ENCODE measurements at places on chromosomes 1 and 21.
A peak's percentile ranks its signal among the peaks of the same experiment; 100 is the strongest.

DNA sequence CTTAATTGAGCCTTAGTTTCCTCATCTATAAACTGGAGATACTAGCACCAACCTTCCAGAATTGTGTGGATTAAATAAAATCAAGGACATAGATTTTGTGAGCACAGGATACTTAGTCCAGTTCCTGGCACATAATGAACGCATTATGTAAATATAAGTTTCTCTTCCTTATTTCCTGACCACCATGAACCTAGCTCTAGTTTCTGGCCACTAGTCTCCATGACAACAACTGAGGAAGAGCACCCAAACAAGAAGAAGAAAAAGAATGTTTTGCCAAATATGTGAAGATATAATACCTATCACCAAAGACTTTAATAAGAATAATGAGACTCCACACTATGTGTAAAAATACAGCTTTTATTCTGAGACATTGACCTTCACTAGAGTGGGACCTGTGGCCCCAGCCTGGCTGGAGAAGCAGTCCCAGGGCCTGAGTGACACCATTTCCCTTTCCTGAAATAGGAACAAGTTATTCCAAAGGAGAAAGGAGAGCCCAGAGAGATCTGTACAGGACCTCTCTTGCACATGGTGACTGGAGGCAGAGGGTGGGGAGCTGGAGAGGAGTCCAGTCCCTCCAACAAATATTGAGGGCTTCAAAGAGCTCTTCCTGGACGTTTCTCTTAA lies 940 bp upstream of the USF1 start:
- no peak for DNase-seq

GRCh38 chr1:176466514-176466913 lies 3.5 kb downstream of the PAPPA2 start:
- peak; percentile 46 for DNase-seq

DNA sequence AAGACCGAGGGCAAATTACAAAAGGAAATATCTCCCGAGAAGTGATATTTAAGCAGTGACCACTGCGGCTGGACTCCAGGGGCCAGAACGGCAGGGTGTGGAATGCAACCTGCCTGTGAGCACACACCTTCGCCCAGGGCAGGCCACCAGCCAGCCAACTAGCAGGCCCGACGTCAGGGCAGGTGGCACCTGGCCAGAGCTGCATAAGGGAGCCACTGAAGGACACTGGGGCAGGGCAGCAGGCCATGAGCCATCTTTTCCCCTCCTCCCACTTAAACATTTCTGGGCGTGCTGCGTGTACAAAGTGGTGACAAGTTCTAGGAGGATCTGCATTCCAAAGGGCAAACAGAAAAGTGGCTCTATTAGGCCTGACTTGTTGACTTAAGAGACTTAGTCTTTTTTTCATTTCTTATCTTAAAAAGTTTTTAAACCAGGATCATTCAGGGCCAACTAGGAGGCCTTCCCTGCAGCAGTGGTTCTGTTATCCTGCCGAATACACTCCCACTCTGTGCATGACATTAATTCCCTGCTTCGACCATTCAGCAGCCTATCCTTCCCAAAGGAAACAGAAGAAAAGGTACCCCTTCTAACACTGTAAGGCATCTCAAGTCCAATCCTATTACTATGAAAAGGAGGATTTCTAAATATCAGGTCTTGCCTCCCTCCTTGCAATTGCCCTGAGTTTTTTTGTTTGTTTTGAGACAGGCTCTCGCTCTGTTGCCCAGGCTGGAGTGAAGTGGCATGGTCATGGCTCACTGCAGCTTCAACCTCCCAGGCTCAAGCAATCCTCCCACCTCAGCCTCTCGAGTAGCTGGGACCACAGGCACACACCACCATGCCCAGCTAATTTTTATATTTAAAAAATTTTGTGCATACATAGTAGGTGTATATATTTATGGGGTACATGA lies 96.3 kb downstream of the BCAR3 start:
- no peak for DNase-seq

DNA sequence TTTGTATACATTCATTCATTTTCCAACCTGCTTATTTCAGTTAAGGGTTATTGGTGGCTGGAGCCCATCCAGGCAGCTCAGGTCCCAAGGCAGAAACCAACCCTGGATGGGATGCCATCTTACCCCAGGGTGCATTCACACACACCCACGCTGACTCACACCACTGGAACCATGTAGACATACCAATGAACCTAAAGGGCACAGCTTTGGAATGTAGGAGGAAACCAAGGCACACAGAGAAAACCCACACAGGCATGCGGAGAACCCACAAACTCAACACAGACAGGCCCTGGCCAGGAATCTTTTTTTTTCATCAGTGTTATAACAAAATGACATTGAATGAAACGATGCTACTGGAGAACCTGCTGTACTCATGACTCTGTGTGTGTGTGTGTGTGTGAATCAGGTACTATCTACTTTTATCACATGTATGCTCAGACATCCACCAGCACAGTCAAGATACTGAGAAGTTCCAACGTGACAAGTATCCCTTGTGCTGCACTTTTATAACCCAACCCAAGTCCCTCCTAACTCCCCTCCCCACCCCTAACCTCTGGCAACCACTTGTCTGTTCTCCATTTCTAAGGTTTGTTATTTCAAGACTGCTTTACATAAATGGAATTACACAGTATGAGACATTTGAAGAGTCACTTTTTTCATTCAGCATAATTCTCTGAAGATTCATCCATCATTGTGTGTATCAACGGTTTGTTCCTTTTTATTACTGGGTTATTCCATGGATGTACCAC lies 286.8 kb upstream of the PLD5 start:
- no peak for DNase-seq

- no peak for DNase-seq
Observed at GRCh38 chr1:199283794-199284193, 645.0 kb downstream of the PTPRC start.

- no peak for DNase-seq
Observed at GRCh38 chr21:36744560-36745231, 45.8 kb downstream of the SIM2 start.
